Brain pericyte (primary cell): ENCODE measurements at places on chromosomes 12 and 14.

GRCh38 chr14:103879570-103880347, 32.4 kb upstream of the PPP1R13B start:
- DNase-seq = no peak

DNA sequence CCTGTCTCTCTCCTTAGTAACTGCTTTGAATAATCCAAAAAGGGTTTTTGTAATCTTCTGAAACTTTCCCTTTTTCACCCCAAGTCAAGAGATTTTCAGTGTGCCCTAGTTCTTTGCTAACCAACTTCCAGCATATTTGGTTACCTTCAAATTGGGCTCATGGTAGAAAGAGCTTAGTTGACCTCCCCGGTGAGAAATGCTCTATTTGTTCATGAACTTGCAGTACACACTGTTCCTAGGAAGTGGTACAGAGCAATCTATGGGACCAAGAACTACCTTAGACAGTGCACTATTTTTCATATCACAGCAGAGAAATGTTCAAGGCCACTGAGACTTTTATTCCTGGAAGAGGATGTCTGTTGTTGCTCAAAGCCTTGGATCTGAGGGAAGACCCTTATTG, 1.7 kb downstream of the USP5 start:
- no peak for DNase-seq

GRCh38 chr14:32404784-32405573, 75.9 kb downstream of the AKAP6 start:
- no peak for DNase-seq

DNA sequence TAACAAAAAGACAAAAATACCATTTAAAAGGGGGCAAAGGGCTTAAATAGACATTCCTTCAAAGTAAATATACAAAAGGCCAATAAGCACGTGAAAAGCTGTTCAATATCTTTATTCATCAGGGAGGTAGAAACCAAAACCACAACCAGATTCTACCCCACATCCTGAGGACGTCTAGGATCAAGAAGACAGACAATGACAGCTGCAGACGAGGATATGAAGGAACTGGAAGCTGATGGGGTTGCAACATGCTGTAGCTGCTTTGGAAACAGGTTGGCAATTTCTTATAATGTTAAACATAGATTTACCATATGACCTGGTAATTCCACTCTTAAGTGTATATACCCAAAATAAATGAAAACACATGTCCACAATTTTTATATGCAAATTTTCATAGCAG, 85.1 kb upstream of the C14orf180 start:
- no peak for DNase-seq

- DNase-seq = no peak
Measured at GRCh38 chr12:59579631-59580030, 16.2 kb upstream of the SLC16A7 start.

- DNase-seq = no peak
Measured at GRCh38 chr14:23437133-23438100, 2.0 kb upstream of the MYH7 start.

DNA sequence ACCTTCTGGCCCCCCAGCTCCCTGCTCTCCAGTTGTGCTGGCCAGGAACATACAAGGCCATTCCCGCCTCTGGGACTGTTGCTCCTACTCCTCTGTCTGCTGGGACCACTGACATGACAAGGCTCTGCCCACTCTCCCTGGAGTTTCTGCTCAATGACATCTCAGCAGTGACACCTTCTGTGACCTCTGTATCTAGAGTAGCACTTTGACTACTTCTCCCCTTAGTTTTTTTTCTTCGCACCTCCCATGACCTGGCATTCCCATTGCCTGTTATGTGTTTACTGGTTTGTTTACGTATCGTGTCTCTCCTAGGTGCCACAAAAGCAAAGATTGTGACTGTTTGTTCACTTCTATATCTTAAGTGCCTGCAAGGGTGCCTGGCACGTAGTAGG, 40.1 kb upstream of the TMEM263 start:
- no peak for DNase-seq

- no peak for DNase-seq
Measured at GRCh38 chr12:93177208-93178153, 200.2 kb upstream of the NUDT4 start.

DNA sequence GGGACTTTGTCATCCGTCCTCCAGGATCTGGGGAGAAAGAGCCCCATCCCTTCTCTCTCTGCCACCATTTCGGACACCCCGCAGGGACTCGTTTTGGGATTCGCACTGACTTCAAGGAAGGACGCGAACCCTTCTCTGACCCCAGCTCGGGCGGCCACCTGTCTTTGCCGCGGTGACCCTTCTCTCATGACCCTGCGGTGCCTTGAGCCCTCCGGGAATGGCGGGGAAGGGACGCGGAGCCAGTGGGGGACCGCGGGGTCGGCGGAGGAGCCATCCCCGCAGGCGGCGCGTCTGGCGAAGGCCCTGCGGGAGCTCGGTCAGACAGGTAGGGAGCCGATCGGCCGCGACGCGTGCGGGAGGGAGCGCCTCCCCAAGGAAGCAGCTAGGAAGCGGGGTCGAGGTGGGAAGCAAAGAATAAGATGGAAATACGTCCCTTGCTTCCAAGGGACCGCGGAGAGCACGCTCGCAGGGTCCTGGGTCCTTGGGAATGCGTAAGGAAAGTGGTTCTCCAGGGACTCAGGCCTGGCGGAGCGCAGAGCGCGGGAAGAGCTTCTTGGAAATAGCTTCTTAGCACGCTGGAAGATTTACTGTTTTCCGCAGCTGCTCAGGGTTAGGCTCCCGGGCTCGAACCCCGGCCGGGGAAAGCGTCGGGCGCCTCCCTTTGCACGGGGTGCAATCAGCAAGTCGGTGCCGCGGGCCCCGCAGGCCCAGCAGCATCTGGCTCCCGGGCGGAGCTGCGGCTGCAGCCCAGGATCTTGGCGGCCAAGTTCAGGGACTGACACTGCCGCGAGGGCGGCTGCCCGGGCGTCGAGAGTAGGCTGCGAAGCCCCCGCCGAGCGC, 457 bp downstream of the SOCS2 start:
- no peak for DNase-seq

GRCh38 chr14:104266631-104267575, 128.5 kb downstream of the KIF26A start:
- DNase-seq = no peak

- DNase-seq = no peak
Measured at GRCh38 chr14:103702497-103703432, 12.5 kb downstream of the XRCC3 start.

GRCh38 chr12:4240161-4240783, 33.3 kb upstream of the CCND2 start:
- DNase-seq = no peak

GRCh38 chr14:59939828-59940227, 19.9 kb downstream of the LRRC9 start:
- no peak for DNase-seq

DNA sequence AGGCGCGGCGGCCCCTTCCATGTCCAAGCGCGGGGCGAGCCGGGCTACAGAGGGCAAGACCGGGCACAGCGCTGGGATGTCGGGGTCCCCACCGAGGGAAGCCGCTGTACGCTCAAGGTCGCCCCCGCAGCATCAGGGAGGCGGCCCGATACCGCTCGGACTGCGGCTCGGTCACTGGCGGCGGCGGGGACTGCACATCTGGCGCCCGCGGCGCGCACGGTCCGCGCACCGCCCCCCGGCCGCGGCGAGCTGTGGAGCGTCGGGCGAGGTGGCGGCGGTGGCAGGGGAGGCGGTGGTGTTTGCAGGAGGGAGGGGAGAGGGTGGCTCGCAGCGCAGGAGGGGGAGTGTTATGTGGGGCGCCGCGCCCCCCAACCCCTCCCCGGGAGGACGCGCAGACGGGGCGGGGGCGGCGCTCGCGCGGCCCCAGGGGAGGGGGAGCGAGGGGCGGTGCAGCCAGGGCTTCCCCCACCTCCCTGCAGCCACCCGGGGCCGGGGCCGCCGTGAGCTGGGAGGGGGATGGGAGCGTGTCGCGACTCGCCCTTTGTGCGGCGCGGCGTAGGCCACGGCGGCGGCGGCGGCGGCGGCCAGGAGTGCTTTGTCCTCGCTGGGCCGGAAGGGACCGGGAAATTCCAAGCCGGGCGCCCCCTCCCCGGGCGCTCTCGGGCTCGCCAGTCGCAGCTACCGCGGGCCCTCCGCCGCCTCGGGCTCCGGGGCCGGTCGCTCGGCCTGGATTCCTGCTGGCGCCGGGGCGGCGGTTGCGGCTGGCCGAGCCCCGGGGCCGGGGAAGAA, at the start of gene NUAK1:
TSS of gene NUAK1 (minus strand) at position 322 of the 789 bp plus-strand sequence. CDS start at position 21, 301 bp downstream.
- no peak for DNase-seq

DNA sequence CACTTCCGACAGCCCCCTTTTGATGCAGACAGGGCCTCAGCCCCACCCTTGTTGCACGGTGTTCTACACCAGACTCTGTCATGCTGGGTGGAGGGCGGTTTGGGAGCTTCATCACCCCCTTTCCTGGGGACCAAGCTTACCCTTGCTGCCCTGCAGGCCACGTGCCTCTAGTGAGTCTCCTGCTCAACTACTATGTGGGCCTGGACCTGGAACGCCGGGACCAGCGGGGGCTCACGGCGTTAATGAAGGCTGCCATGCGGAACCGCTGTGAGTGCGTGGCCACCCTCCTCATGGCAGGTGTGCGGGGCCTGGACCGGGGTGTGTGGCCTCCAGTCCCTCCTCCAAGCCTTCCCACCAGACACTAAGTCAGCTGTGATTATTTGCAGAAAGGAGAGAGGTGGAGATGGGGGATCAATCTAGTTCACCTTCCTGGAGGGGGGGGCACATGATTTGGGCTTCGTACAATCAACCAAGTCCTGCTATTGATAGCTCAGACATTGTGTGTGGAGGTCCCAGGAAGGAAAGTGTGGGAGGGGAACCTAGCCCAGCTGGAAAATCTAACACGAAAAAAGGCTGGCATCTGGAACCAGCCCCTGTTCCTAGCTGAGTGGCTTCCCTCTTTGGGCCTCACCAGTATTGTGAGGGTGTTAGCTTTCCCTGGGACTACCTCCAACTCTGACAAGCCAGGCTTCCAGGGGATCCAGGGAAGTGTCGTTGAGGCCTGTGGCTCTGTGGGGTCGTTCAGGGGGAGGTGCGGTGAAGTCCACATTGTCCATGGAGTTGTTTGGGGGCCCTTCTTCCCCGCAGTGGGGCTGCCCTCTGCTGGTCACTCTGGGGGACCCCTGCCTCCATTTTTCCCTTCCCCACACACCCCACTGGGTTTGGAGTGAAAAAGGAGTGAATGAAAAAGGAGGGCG, 1.6 kb downstream of the ANKRD33 start:
- DNase-seq = no peak

- DNase-seq = no peak
Measured at GRCh38 chr14:36900846-36901245, 239.2 kb downstream of the PAX9 start.

- DNase-seq = no peak
Measured at GRCh38 chr12:11731455-11731854, 82.0 kb downstream of the ETV6 start.

DNA sequence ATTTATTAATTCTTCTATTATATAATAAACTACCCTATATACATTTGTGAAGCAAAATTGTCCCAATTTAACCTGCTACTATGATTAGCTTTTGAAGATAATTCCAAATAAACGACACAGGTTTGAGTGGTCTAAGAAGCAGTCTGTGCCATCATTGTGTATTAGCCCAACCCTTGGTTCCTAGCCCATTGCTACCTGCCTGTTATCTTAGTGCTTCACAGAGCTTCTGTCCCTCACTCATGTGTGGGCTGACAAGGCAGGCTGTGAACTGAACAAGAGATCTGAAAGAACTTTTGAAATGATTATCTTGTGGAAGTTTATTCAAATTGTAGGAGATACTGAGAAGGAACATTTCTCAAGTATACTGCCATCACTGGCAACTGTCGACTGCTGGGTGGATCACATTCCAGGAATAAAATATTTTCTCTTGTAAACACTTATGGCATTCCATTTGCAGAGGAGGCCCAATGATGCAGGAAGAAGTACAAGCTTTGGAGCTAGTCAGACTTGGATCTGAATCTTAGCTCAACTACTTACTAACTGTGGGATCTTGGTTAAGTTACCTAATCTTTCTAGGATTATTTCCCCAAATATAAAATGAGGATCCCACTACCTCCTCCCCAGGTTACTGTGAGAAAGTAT, 7.8 kb upstream of the MTERF2 start:
- DNase-seq = no peak

GRCh38 chr12:110966081-110966760, 45.8 kb upstream of the MYL2 start:
- DNase-seq = no peak

GRCh38 chr12:93153321-93153720, 224.2 kb upstream of the EEA1 start:
- DNase-seq = no peak

GRCh38 chr12:9870286-9870866, 1.2 kb upstream of the CLEC2B start:
- peak; percentile 8 for DNase-seq

- no peak for DNase-seq
Measured at GRCh38 chr12:124636138-124636978, 68.9 kb upstream of the NCOR2 start.

DNA sequence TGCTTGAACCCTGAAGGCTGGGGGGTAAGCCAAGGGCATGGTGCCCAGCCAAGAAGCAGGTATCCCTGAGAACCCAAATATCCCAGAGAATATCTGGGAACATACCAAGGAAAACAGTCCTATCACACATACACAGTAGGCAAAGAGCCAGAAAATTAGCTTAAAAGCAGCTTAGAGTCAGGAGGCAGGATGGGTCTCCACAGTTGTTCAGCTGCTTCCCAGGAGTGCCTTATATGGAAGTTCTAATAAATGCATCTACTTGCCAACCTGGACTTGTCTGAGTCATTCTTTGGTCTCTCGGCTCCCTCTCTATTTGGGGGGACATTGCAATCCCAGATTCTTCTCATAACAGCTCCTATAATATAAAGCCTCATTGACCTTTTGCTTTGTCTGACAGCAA, 9.0 kb upstream of the GPR135 start:
- no peak for DNase-seq

- DNase-seq = no peak
Measured at GRCh38 chr14:96040828-96041371, 1.7 kb downstream of the C14orf132 start.

DNA sequence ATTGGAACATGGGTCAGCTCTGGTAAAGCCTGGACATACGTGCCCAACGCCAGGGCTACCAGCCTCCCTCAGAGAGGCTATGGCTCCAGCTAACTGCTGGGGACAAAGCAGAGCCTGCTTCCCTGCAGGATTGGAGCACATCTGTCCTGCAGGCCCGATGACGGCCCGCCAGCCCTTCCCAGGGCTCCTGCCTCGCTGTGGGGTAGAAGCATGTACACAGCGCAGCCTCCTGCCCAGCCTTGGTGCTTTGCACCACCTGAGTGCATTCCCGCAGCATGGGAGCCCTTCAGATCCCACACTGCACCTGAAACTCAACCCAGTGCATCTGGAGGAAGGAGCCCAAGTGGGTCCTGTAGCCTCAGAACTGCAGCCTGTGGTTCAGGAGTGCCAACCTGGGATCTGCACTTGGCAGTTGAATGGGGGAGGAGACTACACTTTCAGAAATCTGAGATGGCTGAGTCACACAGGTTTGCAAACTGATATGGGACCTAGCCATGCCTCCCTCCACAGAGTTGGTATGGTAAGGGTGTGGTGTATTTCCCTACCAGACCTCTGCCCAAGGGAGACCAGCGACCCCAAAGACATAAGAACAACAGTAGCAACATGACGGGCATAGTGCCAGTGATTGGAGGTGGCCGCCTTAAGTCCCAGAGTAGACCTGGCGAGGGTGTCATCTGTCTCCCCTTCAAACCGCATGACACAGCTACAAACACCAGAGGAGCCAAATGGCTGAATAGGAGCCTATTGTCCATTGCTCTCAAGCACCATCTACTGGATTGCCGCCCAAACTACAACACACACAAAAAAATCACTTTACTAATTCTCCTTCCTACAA, 273.9 kb upstream of the MIS18BP1 start:
- no peak for DNase-seq
